Activated CD4-positive, alpha-beta T cell treated with anti-CD3 and anti-CD28 coated beads for 4 hours (primary cell): ENCODE measurements at places on chromosomes 5 and 9.
A peak's percentile ranks its signal among the peaks of the same experiment; 100 is the strongest.

GRCh38 chr9:136902259-136902821 lies 16.0 kb downstream of the TRAF2 start:
- DNase-seq: peak; percentile 90

DNA sequence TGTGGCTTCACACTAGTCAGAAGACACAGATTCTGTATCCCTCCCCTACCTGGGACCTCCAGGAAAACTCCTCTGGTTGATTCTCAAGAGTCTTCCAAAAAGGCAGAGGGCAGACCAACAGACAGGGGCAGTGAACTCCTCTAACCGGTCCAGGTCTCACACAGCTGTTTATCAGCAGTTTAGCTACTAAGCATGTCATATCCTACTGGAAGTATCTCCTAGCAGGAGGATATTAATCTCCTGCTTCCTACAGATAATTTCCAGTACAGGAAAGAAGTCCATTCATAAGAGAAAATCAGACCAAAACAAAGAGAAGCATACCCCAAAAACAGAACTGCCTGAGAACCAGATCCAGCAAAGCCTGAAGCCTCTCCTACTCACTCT lies 64.3 kb downstream of the DTWD2 start:
- DNase-seq: no peak

DNA sequence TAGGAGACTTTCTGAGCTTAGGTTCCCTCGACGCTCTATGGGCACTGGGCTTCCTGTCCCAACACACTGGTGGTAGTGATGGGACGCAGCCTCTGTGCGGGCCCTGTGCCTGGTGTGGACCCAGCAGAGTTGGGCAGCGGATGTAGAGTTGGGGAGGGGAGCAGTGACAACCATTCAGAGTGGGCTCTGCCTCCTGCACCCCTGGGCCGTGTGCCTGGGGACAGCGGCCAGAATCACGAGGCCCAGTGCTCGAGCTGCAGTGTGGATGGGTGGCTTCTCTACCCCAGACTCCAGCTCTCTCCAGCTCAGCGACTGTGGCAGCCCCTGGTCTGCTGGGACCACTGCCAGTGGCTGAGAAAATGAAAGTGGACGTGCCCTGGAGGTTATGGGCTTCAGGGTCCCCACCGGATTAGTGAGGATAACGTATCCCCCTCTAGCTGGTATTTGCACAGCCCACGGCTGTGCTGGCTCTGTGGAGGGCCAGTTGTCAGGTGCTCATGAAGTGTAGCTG lies 18.6 kb downstream of the RXRA start:
- DNase-seq: no peak

- DNase-seq: no peak
Measured at GRCh38 chr5:25006237-25006636, 361.5 kb upstream of the CDH10 start.

DNA sequence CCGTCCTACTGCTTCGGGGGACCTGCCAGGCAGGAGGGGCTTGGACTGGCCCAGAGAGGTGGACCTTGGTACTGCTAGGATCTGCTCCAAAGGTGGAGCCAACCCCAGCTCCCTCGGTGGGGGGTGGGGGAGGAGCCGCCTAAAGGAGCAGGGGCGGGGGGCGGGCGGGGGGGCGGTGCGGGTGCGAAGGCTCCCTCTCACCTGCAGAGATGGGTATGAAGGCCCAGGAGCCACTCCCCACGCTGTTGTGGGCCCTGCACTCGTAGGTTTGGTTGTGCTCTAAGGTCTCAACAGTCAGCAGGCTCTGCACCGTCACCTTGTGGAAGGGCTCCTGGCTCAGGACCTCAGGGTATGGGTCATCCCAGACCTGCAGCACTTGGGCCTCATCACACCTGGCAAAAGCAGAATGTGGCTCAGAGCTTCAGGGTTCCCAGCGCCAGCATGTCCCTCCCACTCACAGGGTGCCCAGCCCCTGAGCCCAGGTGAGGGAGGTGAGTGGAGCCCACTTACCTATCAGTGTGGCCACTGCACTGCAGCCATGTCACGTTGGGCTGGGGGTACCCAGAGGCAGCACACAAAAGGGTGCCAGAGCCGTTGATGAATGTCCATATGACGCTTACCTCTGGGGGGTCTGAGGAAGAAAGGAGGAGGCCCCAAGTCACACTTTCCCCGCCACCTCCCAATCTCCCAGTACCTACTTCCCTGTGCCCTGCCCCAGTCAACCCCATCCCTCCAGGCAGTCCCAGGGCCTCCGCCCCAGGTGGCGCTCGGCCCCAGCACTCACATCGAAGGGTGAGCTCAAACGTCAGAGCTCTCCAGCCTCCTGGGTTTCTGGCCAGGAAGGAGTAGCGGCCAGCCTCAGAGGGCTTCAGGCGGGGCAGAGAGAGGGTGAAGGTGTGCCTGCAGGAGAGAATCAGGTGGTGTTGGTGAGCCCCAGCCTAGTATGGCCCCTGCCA lies 16.4 kb downstream of the CSF1R start:
- no peak for DNase-seq

GRCh38 chr5:15704397-15704947 lies 204.5 kb downstream of the FBXL7 start:
- DNase-seq: no peak

GRCh38 chr5:160235731-160236130 lies 6.4 kb downstream of the FABP6 start:
- no peak for DNase-seq

DNA sequence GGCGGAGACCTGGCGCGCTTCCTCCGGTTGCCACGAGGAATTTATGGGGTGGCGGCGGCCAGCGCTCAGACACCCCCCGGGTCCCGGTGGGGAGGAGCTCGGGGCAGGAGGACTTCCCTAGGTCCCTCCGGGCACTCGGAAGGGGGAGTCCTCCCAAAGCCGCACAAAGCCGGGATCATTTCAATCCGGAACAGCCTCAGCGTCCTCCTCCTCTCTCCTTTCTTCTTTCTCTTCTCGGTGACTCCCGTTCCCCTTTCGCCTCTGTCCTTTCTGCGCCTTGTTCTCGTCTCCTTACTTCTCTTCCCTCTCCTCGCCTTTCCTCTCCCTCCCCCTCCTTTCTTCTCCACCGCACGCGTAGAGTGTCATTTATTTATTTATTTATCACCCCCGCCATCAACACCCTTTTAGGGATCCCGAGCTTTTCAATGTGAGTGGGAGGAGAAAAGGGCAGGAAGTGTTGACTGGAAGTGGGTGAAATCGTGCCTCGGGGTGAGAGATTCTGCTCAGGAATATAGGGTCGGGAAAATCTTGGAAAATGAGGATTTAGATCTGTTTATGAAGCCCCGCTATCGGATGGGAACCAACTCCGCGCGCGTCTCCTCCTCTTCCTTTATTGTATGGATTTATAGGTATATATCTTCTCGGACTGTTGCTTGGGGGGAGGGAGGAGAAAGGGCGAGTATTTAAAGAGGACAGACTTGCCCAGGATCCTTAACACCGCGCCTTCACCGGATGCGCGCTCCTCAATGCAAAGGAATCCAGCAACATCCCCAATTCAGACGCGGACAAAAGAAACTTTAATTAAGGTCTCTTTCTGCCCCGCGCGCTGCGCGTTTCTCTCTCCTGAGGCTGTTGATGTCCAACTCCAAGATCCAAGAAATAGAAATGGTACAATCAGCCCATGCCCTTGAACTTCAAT lies 2.0 kb upstream of the ZNF462 start:
- no peak for DNase-seq

GRCh38 chr9:79641070-79641469 lies 69.3 kb downstream of the TLE4 start:
- no peak for DNase-seq

DNA sequence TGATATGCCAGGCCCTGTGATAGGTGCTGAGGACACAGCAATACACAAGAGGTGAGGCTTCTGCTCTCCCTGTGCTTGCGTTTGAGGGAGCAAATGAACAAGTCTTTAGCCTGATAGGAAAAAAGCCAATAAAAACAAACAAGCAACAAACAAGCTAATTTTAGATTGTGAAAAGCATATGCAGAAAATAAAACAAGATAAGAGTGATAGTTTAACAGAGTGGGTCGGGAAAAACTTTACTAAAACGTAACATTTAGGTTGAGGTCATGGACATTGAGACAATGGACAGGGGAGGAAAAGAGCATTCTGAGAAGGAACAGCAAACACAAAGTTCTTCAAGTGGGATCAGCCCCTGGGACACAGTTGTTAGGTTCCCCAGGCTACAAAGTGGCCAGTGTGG lies 4.3 kb downstream of the SMIM3 start:
- no peak for DNase-seq

DNA sequence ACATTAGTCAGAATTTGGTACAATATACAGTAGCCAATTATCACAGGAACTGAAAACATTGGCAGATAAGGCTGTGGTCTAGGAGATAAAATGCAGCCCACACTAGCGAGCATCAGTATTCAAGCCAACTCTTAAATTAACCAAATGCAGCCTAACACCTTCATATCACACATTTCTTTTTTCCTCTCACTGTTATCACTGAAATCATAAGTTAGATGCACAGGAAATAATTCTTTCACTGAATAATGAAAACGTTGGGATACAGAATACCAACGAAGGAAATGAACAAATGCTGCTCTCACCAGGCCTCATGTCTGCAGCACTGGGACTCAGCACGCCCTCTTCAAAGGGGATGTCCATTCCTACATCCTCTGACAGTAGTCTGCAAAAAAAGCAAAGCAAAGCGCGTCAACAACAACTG lies 109.1 kb upstream of the PCA3 start:
- no peak for DNase-seq

DNA sequence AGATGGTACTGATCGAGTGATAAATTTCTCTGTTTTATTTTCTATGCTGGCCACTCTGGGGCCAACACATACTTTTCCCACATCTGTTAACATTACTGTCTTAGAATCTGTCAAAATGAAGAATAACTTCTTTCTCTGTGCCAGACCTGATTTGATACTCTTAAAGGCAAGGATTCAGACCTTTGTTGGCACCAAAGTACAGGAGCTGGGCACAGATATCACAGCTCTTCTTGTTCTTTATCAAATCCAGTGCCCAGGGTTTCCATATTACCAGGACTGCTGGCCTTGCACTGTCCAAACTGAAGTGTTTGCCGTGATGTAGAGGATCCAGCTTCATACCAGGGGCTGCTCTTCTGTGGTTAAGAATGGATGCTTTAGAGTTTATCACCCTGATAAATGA lies 20.9 kb downstream of the ZNF474 start:
- no peak for DNase-seq

DNA sequence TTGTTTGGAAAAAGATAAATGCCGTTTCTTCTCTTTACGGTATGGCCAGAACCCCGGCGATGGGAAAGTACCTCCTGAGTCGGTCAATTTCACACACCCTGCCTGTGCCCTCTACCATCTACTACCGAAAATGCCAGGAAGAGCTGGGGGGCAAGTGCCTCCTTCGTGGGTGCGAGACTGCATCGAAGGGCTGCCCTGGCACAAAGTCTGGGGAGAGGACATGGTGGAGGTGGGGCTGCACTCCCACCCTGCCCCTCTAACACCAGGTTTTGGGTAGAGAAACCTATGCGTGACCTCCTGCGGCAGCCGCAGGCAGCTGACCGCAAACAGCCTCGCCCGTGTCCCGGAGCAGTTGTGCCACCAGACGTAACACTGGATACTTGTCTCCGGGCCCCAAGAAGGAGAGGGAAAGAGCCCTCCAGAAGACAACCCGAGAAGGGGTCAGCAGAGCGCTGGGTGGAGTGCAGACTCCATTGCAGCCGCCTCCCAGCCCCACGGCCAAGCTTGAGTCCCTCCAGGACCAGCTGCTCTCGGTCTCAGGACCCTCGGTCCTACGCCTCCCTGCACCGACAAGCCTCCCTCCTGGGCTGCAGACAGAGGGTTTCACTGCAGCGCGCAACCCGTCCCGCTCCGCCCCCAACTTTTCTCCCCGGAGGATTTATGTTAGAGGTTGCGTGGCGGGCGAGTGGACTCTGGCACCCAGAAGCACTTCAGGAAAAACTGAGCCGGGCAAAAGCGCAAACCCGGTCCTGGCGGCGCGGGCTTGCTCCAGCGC lies 823 bp upstream of the PRDM6 start:
- DNase-seq: no peak

DNA sequence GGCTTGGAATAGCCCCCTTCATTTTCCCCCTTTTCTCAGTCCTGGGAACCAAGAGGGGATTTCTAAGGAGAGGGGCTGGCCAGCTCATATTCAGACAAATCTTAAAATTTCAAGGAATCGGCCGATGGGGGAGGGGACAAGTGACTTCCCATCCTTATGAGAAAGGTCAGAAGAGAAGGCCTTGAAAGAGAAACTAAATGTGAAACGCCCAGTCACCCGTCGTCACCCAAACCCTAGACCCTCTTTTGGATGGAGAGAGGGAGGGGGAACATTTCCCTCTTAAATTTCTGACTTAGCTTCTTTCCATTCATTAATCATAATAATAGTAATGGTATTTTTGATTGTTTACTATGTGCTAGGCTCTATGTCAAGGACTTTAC lies 850 bp upstream of the CCL19 start:
- DNase-seq: no peak

DNA sequence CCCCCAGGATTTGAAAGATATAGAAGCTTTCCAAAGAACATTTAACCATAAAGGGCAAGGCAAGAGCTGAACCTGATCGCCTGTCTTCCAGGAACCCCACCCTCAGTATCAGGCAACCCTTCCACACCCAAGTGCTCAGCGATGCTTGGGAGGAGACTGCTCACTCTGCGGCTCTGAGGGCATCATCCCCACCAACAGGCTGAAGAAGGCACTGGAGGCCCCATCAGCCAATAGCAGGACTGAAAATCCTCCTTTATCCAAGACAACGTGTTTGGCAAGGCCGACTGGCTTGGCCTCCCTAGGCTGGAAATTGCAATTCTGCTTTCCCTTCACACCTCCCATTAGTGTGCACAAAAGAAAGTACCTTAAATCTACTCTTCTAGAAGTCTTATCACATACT lies 1.4 kb upstream of the PPP2CA start:
- DNase-seq: peak; percentile 4

DNA sequence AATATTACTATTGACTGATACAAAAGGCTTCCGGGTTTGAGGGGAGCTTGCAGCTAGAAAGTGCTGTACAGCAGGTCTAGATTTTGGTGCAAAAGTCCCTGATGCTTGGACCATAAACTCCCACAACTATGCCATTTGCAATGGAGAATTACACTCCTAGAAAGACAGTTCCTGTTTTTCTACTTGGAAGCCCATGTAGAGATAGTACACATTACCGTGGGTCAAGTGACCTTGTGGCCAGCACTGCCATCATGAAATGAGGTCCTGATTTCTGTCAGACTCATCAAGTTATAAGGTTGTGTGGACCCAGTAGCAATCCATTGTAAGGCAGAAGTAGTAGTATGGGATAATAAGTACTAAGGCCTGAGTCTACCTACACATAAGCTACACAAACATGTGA lies 42.8 kb upstream of the TNFSF8 start:
- DNase-seq: no peak

DNA sequence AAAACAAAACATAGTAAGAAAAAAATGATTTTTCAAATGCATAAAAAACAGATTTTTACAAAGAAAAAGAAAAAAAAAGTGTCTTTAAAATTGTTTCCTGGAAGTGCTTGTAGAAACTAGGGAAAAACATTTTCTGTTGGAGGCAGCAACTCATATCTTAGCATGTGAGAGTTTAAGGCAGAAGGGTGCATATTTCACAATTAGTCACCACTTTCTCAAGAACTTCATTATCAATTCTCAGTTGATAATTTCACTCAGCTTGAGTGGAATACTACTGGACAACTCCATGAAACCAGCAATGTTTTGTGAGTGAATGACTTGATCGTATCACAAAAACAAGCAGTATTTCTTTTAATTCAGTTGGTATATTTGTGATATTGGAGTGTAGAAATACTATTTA lies 508.3 kb upstream of the DAB2 start:
- DNase-seq: no peak
